ENCODE measurements at places on chromosomes 5 and 9. TPM values are rescaled to one million over a fixed set of nuclear protein-coding genes. Genes with fewer than 3 reads are reported as not detected.

The PPP2CA gene
- 123 TPM for total RNA-seq

The SNCAIP gene
- not detected for total RNA-seq

The STK32A gene
- not detected for total RNA-seq

The ZNF366 gene
- total RNA-seq: not detected

The CDHR2 gene
- total RNA-seq: 2.1 TPM

All from activated naive CD4-positive, alpha-beta T cell treated with anti-CD3 and anti-CD28 coated beads, Interleukin-2, amount 10 ng/mL, durations not matched to agents 5 hours and 36 hours (primary cell).